ENCODE measurements at places on chromosomes 5 and 9.
A peak's percentile ranks its signal among the peaks of the same experiment; 100 is the strongest.

GRCh38 chr5:139657363-139658321 lies 9.5 kb downstream of the CXXC5 start:
- DNase-seq: no peak

GRCh38 chr5:143401227-143402016 lies 2.1 kb downstream of the NR3C1 start:
- no peak for DNase-seq

DNA sequence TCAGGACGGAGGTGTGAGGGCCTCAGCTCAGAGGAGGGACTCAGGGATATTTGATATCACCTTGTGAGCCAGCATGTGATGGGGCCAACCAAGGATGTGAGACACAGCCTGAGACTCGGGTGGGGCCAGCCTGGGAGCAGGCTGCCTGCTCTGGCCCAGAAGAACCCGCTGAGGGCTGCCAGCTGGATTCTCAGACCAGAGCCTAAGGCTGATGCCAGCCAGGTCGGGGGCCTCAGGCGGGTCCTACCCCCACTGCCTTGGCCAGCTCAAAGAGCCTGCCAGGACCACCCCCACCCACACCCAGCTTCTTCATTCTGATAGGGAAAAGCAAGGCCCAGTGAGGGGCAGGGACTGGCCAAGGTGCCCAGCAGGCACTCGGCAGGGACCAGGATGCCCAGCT lies 20.3 kb upstream of the DUSP1 start:
- DNase-seq: no peak

DNA sequence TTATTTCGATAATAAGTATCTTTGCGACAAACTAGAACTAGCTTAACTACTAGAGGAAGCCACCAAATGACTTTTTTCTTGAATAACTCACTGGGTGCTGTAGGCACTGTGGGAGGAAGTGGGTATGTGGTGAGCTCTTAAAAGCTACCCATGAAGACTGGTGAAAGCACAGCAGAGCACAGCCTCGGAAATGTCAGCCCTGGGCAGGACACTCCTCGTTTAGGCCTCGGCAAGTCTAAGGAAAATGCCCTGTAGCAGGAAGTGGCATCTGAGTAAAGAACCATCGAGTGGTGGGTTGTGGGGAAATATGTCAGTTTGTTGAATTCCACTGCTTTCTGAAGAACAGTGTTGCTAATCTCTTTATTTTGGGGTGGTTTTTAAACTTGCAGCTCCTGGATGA lies 44.0 kb upstream of the NCS1 start:
- peak; percentile 86 for DNase-seq

DNA sequence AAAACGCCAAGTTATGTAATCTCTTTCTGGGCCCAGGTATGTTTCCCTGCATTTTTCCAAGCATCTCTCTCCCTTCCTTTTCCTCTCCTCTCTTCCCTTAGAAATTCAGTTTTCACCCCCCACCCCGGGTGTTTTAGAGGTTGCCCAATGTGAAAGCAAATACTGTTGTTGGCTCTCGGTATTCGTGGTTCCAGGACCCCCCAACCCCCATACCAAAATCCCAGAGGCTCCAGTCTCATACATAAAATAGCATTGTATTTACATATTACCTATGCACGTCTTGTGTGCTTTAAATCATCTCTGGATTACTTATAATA lies 48.8 kb downstream of the ACER2 start:
- no peak for DNase-seq

DNA sequence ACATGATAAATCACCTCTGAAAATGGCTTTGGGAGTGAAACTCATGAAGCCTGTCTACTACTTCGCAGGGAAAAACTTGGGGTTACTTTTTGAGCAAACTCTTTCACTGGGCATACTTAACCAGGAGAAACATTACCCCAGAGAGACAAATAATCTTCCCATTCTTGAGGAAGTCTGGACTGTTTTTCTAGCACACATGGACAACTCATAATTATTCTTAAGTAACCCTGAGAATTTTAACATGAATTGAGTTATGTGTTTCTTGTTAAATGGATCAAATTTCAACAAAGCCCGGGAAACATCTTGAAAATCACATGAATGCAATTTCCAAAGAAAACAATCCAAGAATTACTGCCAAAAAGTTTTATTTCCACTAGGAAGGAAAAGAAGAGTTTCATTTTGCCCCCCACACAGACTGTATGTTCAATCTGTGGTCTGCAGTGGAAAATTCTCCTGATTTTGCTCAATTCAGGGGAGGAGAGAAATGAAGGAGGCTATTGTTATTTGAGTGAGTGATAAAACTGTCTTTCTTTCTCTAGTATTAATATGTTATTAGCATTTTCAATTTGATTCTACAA lies 564.8 kb upstream of the CLINT1 start:
- DNase-seq: no peak

DNA sequence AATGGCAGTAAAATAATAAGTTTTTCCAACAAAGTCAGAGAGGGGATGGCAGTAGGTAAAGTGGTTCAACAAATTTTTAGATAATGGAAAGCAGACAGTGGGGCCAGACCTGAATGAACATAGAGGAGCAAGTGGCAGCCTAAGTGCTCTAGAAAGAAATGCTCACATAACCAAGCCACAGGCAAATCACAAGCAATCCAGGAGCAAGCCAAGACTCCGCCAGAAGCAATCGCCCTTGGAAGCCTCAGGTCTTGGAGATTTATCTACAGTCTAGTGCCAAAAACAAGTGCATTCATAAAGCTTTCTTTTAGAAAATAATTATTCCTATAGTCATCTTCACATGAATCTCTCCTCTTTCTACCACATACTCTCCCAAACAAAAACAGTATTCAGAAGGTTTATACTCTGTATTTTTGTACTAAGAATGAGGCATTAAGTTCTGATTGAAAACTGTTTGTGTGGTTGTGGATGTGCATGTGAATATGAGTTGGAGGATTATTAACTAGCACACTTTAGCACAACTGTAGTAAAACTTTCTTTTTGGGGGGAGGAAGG lies 375.5 kb downstream of the CDH9 start:
- DNase-seq: no peak

DNA sequence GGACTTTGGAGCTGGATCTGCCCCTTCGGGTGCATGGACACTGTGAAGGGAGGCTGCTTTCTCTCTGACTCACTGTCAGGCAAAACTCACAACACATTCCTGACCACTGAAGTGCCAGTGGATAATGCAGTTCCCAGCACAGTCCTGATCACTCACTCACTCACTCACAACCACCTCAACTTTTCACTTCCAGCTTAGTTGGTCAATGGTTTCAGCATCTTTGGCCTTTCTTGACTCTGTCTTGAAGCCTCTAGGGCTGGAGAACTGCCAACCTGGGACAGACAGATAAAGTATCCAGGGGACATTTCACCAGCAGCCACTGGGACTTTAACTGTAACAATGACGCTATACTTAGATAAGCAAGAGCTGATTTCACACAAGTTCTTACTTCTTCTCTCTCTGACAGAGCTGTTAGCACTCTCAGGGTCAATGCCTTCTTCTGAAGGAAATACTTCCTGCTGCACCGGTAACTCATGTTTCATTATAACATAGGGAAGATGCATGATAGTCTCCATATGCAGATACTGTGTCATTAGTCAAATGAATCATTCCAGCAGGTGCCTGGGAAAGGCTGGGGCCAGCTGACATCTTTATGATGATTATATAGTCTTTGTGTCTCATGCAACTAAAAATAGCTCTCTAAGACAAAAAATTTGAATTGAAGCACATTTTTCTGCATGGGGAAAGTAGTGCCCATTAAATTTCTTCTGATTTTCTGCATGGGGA lies 499.0 kb downstream of the SEMA5A start:
- DNase-seq: no peak

DNA sequence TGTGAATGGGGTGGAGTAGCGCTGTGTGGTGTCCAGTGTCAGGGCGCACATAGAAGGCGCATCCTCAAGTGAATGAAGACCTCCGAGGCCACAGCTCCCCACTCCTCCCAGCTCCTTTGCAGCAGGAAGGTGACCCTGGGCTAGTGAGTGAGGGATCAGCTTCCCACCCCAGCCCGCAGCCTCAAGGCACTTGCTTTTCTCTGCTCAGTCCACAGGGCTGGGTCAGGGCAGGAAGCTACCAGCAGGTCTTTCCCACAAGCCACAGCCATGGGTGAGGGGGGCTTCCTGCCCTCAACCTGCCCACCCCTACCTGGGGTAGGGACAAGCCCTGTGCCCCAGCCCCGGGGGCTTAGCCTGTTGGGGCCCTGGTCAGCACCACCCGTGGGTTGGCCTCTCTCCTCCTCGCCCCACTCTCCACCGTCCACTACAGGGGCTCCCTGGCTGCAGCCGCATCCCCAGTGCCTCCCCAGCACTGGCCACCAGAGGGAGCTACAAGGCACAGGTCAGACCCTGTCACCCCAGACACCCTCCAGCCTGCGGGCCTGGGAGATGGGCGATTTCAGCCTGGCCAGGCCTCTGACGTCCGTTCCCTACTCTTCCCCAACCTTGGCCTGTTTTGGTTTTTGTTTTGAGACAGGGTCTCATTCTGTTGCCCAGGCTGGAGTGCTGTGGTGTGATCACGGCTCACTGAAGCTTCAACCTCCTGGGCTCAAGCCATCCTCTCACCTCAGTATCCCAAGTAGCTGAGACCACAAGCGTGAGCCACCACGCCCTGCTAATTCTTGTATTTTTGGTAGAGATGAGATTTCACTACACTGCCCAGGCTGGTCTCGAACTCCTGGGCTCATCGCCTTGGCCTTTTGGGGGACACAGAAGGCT lies 1.3 kb upstream of the ABCA2 start:
- DNase-seq: peak; percentile 64

DNA sequence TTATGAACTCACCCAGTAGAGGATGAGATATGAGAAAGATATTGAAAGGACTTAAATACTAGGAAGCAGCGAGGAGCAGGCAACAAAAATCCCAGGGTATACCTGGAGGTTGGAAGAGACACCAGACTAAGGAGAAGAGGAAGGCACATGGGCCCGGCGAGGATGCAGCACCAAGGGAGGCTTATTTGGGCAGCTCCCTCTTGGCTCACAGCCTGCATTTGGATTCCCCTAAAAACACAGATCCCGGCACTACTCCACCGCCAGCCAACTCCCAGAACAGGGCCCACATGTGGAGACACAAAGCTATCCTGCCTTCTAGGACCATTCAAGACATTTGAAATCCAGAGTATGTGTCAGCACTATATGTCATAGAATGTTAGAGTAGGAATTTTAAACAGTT lies 199.8 kb upstream of the FBXL7 start:
- DNase-seq: no peak

DNA sequence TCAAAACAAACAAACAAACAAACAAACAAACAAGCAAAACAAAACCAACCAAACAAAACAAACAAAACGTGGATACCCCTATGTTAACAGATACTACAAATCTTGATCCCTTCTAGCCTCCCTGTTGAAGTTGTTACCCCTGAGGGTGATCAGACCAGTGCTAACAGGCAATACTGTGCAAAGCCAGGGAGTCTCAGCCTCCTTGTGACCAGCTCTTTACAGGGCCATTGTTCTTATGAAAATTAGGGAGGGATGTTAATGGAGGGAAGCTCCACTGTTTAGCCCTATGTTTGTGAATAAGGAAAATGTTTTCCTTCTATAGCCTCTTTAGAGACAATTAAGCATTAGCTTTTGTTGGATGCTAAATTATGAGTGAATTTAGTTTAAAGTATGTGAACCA lies 1072.1 kb upstream of the WWC1 start:
- no peak for DNase-seq

DNA sequence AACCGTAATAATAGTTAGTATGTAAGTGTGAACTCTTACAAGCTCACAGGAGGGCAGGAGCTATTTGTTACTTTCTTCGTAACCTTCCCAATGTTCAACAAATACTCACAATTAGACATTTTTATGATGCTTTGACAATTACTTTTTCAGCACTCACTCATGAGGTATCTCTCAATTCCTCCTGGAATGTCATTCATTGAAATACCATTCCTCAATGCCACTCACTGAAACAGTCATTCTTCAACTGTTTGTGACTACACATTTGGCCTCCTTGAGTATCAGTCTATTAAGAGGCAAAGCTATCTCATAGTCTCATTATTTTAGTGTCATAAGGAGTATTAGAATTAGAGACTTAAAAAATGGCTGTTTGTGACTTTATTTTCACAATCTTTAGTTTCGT lies 734.1 kb upstream of the DMAC1 start:
- no peak for DNase-seq

GRCh38 chr5:89168766-89169165 lies 285.8 kb upstream of the MEF2C start:
- DNase-seq: no peak

DNA sequence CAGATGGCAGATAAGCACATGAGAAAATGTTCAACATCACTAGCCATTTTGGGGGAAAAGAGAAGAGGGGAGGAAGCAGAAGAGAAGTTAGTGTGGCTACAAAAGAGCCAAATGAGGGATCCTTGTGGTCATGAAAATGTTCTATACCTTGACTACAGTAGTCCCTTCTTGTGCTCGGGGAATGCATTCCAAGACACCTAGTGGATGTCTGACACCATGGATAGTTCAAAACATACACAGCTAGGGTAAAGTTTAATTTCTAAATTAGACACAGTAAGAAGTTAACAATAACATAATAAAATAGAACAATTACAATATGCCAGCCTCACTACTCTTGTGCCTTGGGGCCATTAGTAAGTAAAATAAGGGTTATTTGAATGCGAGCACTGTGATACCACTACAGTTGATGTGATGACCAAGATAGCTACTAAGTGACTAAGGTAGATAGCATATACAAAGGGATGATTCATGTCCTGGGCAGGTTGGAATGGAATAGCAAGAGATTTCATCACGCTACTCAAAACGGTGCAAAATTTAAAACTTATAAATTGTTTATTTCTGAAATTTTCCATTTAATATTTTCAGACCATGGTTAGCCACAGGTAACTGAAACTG lies 344.1 kb downstream of the NR2F1-AS1 start:
- DNase-seq: no peak

GRCh38 chr9:98419260-98419603 lies 163.8 kb upstream of the TBC1D2 start:
- no peak for DNase-seq

GRCh38 chr9:123586275-123586674 lies 230.3 kb downstream of the CRB2 start:
- no peak for DNase-seq

- DNase-seq: no peak
These were observed 40.5 kb upstream of the ANGPTL2 start for GRCh38 chr9:127162864-127163365.

- DNase-seq: no peak
These were observed 6.2 kb downstream of the ZBED3 start for GRCh38 chr5:77080905-77081304.

GRCh38 chr9:38296807-38297206 lies 95.7 kb upstream of the ALDH1B1 start:
- no peak for DNase-seq

DNA sequence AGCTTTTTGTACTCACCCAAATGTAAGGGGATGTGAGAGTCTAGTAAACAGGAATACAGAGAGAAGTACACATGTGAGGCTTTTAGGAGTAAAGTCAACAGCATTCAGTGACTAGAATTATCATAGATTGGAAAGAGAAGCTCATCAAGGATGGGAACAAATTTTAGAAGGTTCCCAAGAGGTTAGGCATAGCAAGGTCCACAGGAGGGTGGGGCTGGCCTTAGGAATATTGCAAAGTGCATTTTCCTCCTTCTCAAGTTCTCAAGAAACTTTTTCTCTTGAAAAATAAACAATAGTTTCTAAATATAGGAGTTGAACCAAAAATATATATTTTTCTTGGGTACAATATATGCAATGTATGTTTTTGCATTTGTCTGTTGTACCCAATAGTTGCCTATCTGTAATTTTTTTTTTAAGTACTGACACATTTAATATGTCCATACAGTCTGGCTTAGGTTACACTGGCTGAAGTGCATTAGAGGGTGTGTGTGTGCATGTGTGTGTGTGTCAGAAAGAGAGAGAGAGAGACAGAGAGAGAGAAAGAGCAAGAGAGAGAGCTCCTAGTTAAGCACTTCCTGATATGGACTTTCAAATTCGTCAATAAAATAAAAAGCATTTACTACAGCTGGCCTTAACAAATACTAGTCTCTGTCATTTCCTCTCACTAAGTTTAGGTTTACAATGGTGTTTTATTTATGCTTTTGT lies 62.2 kb downstream of the SNX18 start:
- DNase-seq: no peak
